ENCODE measurements at places on chromosomes 3 and 15. TPM values are rescaled to one million over a fixed set of nuclear protein-coding genes. Genes with fewer than 3 reads are reported as not detected.

GRCh38 chr15:26028086-26028740, 165.1 kb upstream of the ATP10A start:
- DNase-seq = no peak

- no peak for DNase-seq
These were observed 66.5 kb downstream of the IGSF11 start for GRCh38 chr3:118968111-118968510.

The RHOV gene
- 1.2 TPM for polyA plus RNA-seq

The ABHD17C gene
- 11.8 TPM for polyA plus RNA-seq

The SLC12A1 gene
- polyA plus RNA-seq = not detected

The SLC41A3 gene
- 39.5 TPM for polyA plus RNA-seq

DNA sequence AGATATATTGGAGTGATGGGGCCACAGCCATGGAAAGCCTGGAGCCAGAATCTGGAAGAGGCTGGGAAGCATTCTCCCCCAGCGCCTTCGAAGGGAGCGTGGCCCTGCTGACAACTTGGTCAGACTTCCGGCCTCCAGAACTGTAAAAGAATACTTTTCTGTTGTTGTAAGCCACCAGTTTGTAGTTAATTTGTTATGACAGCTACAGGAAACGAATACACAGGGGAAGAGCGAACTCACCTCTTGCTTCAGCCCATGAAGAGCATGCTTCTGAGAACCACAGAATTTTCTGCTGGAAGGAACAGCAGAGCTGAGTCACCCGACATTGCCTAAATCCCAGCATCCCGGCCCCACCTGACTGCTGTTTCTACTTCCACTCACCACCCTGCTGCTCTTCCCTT, 501.7 kb downstream of the SHQ1 start:
- DNase-seq = peak; percentile 38

DNA sequence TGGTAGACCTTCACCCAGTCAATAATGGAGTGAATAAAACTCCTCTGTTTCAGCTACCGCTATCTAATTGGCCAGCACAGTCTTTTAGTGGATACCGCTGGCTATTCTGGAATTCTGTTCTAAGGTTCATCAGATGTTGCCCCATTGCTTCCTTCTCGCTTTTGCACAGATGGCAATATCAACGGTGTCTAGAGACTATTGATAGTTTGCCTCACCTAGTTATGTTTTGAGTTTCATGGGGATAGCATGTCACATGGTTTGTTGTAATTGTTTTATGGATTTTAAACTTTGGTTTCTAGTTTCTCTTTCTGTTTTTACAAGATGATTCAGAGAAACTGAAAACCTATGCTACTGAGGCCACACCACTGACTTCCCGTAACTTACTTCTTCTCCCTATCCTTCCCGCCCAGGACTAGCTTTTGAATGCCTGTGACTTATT, 2.0 kb downstream of the XRN1 start:
- no peak for DNase-seq

DNA sequence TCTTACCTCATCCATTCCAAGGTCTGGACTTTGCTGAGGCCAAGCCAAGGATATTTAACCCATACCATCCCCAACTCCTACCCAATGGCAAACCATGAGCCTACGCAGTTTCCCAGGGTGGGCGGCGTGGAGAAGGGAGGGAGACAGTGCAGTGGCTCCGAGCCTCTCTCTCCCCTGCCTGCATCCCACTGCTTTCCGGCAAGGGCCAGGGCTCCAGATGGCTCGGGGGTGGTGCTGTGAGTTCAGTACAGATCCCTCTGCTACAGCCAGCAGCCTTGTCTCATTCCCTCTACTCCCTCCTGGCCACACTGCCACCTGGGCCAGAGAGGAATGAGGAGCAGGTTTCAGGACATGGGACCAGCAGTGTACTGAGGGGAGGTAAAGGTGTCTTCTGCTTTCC, 44.3 kb upstream of the APEH start:
- no peak for DNase-seq

DNA sequence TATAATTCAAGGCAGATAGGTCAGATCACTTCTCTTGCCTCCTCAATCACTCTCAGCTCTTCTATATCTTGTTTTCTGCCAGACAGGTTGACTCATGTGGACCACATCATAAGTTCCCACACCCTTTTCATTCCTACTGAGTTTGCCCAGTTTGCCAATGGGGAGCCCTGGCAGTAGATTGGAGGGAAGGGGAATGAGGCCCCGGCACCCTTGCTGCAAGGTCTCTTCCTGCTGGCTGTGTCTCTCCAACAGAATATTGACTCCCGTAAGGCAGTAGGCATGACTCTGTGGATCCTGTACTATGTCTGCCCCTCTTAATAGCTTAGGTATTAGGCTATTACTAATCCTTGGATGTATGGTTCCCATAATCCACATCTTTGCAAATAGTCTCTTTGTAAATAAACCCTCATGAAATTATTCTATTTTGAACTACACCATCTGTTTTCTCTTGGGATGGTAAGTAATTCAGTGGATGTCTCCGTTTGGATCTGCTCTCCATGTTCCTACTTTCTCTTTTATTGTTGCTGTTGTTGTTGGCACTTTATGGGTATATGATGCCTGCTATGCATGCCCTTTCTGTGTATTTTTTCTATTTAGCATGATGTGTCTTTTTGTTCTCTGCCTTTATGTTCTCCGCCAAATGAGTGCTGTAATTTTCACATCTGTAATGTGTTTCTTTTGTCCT, 65.5 kb upstream of the DCBLD2 start:
- no peak for DNase-seq

DNA sequence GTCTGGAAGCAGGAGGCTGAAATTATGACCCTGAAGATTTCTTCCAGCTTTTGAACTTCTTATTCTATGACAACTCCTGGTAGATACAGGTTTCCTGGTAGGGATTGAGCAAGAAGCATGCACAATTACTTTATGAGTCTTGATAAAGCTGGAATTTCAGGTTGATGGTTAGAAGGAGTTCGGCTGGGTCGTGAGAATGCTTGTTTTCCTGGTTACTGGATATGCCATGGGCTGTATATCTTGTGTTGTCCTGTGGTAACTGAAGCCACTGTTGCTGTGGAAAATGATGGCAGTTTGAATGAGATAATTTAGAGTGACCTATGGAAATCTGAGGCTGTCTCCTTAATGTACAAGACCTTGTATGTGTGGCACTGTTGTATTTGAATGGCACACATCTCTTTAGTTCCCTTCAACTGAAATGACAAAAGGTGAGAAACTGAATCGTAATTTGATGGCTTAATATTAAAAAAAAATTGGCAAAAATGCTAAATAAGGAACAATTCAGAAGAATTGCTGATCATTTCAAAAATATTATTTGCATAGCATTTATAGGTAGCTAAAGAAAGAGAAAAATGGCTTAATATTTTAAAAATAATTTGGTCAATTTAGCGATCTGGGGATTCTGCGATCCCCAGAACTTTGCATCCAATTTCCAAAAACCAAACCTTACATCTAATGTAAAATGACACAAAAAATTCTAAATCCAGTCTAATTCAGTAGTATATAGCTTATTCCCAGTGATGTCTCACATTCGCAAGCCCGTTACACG, 1.1 kb upstream of the UBE2E1 start:
- DNase-seq = no peak

DNA sequence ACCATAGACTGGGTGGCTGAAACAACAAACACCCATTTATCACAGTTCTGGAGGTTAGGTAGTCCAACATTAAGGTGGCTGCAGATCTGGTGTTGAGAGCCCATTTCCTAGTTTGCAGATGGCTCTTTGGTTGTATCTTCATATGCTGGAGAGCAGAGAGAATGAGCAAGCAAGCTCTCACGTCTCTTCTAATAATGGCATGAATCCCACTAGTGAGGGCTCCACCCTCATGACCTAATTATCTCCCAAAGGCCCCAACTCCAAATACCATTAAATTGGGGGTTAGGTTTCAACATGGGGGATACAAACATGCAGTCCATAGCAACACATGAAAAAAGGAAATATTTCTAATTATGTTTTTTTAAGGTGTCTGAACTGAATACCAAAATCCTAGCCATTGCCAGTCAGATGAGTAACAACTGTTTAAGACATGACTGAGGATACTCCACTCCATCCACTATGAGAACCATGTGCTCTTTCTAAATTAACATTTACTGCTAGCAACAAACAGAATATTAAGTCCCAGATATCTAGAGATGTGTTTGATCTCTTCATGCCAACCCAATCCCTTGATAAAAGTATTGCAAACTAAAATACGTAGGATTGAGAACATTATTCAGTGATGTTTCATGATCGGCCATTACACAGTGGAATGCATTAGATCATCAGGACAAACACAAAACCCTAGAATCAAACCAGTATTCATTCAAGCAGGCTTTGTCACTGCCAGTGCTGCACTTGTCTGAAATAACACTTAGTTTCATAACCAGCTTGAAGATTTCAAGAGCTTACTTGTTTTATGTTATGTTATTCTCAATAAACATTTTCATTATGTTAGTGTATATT, 340.3 kb downstream of the SLC9A9 start:
- DNase-seq = no peak

Data from keratinocyte (primary cell).